Lung microvascular endothelial cell (primary cell): ENCODE measurements at places on chromosomes 2 and 18. TPM values are rescaled to one million over a fixed set of nuclear protein-coding genes. Genes with fewer than 3 reads are reported as not detected.
A peak's percentile ranks its signal among the peaks of the same experiment; 100 is the strongest.

DNA sequence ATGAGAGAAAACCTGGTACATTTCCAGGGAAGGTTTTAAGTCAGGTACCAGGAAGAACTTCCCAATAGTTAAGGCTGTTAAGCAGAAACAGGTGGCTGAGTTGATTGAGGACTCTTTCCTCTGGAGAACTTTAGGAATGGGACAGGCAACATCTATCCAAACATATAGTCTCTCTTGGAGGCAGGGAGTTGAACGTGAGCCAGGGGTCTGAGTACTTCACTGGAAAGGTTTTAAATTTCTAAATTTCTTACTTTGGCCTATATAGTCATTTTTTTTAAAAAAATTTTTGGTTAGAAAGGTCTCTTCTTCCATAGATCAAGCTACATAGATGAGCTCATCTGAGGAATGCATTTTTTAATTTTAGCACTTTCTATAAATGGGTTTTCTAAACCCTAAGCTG is 261.4 kb upstream of the TCF4 start:
- no peak for DNase-seq

DNA sequence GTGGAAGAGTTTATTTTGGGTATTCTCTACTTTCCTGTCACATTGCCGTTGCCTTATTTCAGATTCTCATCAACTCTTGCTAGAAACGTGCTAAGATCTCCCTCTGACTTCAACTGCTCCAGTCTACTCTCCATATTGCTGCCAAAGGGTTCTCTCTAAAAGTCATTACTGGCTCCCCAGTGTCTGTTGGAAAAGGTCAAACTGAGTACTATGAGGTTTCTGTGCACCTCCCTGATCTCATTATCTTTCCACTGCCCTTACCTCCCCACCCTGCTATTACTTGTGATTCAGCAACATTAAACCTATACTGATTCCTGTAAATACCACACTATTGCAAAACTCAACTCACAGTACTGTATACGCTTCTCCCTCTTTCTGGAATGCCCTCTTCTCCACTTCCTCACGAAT is 1.9 kb upstream of the KRCC1 start:
- DNase-seq, result no peak

The KLHL14 gene
- 0.44 and 1.6 TPM in 2 replicates for total RNA-seq

DNA sequence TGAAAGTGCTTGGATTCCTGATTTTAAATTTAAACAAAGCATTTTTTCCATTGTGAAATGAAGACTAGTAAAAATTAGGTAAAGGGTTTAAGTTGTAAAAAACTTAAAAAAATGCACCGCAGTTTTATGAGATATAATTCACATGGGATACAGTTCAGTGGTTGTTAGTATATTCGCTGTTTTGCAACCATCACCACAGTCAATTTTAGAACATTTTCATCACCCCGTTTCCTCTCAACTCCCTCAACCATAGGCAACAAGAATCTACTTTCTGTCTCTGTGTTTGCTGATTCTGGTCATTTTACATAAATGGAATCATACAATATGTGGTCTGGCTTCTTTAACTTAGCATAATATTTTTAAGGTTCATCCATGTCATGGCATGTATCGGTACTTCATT is 4.0 kb downstream of the DGKD start:
- DNase-seq, result no peak

The CUL3 gene
- total RNA-seq, result 34.4 and 37.3 TPM in 2 replicates

DNA sequence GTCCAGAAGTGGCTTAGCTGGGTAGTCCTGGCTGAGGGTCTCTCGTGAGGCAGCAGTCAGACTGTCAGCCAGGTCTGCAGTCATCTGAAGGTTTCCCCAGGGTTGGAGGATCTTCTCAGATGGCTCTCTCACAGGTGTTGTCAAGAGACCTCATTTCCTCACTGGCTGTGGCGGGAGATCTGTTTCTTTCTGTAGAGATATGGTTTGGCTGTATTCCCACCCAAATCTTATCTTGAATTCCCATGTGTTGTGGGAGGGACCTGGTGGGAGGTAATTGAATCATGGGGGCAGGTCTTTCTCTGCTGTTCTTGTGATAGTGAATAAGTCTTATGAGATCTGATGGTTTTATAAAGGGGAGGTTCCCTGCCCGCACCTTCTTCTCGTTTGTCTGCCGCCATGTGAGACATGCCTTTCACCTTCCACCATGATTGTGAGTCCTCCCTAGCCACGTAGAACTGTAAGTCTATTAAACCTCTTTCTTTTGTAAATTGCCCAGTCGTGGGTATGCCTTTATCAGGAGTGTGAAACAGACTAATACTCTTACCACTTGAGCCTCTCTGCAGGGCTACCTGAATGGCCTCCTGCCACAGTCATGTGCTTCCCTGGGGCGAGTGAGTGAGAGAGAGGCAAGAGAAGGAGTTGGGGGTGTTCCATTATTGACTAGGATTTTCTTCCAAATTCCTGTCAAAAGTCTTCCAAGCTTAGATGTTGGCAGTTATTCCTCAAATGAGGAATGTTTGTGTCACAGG is 23.6 kb downstream of the MALT1 start:
- DNase-seq, result no peak

DNA sequence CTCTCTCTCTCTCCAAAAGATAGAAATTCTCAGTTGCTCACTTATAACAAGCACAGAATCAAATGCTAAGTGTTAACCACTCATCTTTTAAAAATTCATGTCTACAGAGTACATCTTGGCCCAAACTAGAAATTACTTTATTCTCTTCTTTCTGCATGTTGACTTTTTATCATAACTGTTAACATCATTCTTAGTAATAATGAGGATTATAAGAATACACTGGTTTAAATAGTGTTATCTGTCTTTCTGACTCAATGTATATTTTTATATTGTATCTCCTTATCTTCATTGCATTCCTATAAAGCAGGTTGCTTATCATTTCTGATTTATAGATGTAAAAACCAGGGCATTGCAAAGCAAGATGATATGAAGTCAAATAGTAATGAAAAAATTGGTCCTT is 17.8 kb upstream of the KLF7 start:
- no peak for DNase-seq

DNA sequence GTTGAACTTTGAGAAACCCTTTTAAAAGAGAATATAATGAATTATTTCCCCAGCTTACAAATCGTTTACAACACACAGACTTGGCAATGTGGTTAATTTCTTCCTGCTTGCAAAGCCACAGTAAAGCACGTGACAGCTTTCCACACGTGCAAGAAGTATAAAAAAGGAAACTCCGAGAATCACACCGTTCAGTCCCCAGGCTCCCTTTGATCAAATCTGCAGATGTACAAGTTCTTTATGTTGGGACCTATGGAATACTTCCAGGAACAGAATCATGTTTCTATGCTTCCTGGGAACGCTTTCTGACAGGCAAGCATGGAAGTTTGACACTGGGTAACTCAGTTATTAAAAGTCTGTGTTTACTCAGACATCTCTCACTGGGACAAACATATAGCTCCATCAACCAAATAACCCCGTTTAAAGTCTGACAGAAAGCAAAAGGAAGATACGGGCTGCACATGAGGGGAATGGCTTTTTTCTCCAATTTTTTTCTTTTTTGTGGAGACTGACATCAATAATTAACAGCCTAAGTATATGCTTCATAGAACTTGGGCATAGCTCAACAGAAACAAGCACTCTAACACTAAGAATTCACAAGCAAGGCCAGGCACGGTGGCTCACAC is 134.8 kb downstream of the EIPR1 start:
- DNase-seq, result peak; percentile 15
